ENCODE measurements at places on chromosomes 6 and 20.

DNA sequence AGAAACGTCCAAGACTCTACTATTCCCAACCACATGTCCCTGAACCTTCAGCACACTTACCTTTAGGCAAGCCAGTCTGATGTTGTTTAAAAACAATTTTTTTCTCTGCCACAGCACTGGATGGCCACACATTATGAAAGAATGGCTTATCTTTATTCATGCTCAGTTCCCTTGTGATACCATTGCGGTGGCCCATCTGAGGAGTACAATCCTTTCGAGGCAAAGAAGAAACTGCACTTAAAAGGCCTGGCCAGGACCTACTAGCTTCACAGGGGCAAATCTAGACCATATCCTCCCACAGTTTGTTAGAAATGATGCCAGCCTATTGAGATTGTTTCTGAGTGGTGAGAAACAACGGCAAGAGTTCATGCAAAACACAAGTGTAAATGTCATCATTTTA is 88.4 kb upstream of the PLEKHG1 start:
- DNase-seq = no peak

- no peak for DNase-seq
Measured at GRCh38 chr6:22296067-22296466, 769 bp downstream of the PRL start.

DNA sequence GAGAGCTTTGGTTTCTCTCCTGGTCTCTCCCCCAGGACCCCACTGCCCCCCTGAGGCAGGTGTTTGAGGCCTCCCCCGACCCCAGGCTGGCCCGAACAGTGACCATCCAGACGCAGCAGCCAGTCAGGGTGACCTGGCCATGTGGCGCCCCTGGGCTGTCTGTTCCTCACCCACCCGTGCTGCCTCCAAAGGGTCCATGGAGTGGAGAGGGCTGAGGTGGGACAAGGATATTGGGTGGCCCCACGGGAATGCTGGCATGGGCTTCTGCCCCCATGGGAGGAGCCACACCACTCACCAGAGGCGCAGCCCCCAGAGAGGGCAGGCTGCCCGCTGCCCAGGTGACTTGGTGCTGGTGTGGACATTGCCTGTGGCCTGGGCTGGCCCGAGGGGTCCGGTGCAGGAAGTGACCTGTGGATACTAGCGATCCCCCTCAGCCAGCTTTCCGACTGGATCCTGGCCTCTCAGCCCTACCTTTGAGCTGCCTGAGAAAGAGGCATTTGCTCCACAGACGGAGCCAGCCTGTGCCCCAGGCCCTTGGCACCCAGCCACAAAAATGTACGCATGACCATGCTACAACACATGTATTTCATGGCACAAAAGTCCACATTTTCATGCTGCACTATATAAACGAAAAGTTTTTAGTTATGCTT is 50.8 kb downstream of the BCAS4 start:
- DNase-seq = no peak

- DNase-seq = no peak
Measured at GRCh38 chr6:7440476-7440875, 50.9 kb downstream of the RIOK1 start.

- DNase-seq = no peak
Measured at GRCh38 chr6:142732790-142733189, 212.2 kb downstream of the HIVEP2 start.

DNA sequence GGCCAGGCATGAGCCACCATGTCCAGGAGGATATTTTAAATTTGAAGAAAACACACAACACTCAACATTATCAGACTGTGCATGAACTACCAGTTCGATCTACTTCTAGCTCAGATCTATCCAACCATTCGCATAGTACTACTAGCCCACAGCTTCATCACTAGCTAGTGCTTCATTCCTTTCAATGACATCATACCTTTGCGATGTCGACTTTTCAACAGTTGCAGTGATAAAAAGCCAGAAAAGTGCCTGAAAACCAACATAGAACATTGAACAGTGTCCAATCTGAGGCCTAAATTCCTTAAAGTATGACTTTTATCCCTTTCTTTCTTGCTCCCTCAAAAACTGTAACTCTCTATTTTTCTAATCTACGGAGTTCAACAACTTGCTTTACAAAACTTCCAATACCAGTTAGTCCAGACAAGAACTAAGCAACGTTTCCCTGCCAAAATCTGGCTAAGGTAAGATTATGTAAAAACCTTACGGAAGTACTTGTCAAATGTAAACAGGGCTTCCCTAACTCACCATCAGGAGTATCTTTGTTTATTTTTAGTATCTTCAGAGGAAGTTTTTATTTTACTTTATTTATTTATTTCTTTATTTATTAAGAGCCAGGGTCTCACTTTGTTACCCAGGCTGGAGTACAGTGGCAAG is 434.0 kb upstream of the JARID2 start:
- no peak for DNase-seq

DNA sequence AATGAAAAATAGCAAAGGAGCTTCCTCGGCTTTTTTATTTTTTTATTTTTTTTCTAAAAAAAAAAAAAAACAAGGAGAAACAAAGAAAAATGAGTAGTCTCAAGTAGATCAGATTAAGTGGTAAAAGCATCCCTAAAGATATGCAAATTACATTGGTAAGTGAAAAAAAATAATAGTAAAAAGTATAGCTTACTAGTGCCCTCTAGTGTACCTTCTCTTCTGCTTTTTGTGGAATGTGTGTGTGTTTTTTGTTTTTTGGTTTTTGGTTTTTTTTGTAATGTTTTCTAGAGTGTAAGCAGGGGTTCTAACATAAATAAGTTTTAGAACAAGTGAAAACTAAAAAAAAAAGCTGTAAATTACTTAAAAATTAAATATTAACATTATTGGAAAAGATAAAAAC is 1062.0 kb downstream of the HACE1 start:
- DNase-seq = no peak

DNA sequence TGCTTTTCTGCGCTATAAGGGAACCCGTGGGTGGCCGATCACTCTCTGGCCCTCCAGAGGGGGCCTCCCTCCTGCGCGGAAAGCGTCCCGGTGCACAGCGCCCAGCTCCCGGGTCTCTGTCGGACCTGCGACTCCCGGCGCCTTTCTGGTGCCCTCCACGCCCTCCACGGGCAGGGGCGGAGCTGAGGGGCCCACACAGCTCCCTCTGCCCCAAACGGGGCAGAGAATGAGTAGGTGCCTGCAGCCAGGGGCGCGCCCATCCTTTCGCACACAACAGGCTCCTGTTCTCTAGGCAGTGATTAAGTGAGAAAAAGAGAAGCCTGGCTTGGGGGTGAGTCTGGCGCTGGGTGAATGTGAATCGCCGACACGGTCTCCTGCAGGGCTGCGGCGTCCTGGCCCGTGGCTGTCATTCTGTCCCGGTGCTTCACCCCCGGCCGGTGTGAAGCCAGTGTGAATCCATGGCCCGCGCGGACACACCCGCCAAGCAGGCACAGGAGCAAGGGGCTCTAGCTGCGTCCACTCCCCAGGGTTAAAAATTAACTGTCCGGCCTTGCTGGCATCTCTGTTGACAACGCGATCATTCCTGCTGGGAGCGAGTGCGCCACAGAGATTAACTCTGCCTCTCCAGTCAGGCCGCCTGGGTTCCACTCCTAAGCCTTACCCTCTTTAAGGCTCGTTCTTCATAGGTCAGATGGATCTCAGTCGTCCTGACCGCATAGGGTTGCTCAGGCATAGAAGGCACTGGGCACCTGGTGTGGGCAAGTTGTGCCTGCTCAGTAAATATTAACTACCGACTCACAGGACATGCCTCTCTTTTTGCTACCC is 88.8 kb downstream of the PCSK2 start:
- DNase-seq = no peak

GRCh38 chr6:1940381-1940780 is 305.0 kb downstream of the GMDS start:
- no peak for DNase-seq

DNA sequence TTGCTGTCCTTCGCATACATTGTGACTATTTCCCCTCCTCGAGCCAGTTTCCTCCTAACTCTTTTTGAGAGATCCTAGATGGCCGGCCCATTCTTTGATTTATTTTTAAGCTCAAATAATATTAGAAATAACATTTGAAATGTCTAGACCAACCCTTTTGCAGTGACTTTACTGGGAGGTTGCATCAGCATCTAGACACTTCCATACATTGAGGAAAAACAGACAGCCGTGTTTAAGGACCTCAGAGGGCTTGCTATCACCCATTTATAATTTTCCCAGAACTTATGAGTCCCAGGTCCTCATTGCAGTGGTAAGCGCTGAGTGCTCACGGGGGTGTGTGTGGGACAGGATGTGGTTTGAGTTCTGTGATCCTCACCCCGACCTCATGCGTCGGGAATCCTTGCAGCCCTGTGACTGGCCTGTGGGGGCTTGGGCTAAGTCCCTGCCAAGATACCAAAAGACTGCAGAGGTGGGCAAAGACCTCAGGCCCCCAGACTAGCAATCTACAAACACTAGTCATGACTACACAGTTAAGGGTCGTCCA is at the start of gene GPX5:
Gene GPX5 (plus strand): TSS at position 386 of the 544 bp plus-strand sequence. CDS start 133 bp downstream, at position 519.
- DNase-seq = no peak

- no peak for DNase-seq
Measured at GRCh38 chr6:111199935-111200334, 112.6 kb downstream of the SLC16A10 start.

GRCh38 chr6:100171533-100172321 is 177.7 kb upstream of the MCHR2 start:
- DNase-seq = no peak

GRCh38 chr6:125658136-125658535 is 91.3 kb upstream of the HEY2 start:
- DNase-seq = no peak

GRCh38 chr20:53738039-53738944 is 144.7 kb upstream of the ZNF217 start:
- DNase-seq = no peak

DNA sequence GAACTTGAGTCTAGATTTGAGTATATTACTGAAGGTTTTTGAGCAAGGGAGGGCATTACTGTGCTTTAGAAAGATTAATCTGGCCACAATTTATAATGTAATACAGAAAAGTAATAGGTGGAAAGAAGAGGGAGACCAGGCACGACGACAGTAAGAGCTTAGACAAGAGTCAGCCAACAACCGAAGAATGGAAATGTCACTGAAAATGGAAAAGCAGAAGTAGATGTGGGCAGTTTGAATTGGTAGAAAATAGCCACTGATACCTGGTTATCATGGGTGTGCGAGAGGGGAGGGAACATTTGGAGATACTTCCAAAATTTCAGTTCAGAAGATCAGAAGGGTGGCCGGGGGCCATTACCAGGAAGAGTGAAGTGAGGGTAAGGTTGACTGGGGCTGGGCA is 339.1 kb downstream of the UTRN start:
- DNase-seq = no peak

DNA sequence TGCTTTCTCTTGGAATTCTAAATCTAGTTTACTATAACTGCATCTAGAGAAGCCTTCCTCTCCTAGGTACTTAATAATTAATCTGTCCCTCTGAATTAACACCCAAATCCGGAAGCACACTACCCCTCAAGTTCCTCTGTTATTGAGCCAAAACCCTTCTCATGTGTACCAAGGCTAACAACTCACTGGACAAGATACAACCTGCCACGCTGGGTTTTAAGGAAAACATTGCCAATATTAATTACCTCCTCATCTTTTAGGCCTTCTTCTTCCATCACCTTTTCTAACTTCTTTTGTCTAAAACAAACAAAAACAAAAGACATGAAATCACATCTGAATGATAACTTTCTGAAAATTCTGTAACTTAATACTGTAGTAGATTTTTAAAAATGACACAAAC is 21.9 kb downstream of the STK38 start:
- no peak for DNase-seq

- no peak for DNase-seq
Measured at GRCh38 chr6:160254467-160255312, 3.9 kb downstream of the SLC22A2 start.

DNA sequence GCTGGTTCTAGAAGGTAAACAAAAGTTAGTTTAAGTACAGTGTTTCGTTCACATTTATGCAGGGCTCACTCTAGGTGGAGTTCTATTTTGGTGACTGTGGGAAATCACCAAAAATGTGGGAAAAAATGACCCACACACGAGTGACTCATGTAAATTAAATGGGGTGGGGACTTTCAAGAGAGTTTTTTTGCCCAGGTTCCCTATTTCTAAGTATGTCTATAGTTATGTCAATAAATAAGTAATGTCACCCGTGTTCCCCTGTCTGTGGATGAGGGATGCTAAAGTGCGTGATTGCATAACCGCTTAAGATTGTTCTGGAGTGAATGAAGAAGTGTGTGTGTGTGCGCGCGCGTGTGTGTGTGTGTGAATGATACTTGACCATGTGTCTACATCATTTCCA is 69.1 kb downstream of the MYB start:
- DNase-seq = no peak

GRCh38 chr6:148771896-148772554 is 25.2 kb downstream of the UST start:
- DNase-seq = no peak

DNA sequence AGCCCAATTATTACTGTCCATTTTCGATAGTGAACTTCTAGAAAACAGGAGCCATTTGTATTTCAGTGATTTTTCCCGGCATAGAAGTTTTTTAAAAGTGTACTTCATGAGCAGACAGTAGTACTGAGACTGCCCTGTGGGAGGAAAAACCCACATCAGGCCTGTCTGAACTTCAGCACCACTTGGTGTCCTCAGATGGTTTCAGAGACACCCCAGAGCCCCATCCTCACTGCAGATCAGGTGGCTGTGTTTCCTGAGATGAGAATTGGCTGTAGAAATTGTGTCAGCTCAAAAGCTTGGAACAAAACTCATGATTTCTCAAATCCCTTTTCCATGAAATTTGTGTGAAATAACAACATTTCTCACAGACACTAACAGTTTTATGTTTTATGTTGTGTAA is 110.0 kb upstream of the RIN2 start:
- no peak for DNase-seq

DNA sequence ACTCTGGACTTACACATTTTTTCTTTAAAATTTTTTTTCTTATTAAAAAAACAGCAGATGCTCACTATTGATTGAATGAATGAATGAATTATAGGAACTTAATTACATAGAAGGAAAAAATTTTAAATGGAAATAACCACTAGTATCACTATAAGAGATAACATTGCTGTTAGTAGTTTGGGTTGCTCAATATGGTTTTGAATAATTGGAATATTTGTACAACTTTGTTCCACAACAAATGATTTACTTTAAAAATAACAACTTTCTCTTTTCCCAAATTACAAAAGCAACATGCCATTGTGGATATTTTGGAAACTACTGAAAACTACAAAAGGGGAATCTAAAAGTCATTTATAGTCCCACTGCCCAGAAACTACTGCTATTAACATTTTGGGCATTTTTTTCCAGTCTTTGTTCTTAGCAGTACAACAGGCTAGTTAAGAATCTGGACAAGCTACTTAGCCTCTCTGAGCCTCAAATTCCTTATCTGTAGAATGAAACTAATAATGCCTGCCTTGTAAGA is 61.0 kb upstream of the REV3L start:
- no peak for DNase-seq

DNA sequence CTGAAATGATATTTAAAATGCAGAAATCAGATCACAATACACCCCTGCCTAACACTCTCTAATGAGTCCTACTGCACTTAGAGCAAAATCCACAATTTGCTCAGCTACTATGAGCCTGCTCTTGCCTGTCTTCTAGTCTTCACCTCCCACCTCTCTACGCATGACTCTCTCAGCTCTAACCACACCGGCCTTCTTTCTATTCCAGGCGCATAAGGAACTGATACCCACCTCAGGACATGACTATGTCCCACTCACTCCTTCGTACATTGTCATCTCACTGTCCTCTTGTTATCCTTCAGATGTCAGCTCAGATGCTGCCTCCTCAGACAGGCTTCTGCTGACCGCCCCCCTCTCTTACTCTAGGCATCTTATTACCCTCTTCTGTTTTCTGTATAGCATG is 201.0 kb upstream of the FLRT3 start:
- no peak for DNase-seq
